ENCODE measurements at places on chromosomes 11 and 22.

DNA sequence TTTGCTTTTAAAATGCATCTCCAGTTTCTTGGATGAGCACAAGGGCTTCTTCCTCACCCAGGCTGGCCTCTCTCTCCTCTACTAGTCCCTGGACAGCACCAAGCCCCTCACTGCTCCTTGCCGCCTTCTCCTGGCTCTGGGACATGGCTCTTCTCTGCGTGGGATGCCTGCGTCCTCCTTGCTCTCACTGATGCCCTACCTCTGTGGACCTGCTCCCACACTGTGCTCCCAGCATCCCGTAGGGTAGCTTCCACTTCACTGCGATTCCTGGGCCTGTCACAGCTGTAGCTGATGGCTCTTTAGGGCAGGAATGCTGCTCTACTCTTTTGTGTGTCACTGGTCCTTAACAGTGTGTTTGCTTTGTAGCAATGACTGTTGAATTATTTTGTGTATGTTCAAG lies 136.3 kb downstream of the SNX19 start:
- DNase-seq = no peak

- no peak for DNase-seq
Observed at GRCh38 chr11:1232021-1232882, 9.4 kb downstream of the MUC5B start.

DNA sequence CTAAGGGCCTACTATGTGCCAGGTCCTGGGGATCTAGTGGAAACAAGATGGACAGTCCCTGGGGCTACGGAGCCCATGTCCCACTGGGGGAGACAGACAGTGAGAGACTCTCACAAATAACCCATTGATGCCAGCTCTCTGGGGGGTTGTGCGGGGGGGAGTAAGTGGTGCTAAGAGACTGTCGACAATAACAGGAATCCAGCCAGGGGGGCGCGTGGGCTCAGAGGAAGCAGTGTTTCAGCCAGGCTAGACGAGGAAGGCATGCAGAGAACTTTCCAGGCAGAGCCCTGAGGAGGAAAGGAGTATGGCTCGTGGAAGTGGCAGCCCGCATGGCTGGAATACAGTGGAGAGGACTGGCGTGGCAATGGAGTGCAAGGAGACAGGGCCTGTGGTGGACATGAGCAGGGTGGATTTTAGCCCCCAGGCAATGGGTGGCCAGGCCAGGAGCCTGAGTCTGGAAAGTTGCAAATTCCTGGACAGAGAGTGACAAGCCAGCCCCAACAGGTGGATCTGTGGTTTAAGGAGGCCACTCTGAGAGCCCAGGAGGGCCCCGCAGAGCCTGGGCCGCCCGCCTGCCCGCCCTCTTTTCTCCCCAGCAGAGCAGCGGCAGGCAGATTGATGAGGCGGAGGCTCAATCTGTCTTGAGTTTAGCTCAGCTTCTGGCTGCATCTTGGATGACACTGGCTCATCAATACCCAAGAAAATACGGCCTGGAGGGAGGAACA lies 40.0 kb upstream of the TCF20 start:
- no peak for DNase-seq

- DNase-seq = no peak
Observed at GRCh38 chr11:3040881-3041280, 16.3 kb downstream of the CARS1 start.

DNA sequence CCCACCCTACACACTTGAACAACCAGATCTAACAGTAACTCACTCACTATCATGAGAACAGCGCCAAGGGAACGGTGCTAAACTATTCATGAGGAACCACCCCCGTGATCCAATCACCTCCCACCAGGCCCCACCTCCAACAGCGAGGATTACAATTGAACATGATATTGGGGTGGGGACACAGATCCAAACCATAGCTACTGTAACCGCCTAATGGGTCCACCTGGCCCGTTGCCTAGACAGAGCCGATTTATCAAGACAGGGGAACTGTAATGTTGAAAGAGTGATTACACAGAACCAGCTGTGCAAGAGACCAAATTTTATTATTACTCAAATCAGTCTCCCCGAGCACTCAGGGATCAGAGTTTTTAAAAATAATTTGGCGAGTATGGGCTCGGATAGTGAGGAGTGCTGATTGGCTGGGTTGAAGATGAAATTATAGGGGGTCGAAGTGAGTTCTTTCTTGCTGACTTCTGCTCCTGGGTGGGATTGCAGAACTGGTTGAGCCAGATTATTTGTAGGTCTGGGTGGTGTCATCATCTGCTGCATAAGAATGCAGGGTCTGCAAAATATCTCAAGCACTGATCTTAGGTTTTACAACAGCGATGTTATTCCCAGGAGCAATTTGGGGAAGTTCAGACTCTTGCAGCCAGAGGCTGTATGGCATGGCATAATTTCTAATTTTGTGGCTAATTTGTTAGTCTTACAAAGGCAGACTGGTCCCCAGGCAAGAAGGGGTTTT lies 17.9 kb upstream of the ZC3H12C start:
- no peak for DNase-seq

GRCh38 chr22:36979016-36979910 lies 40.0 kb downstream of the TST start:
- DNase-seq = no peak

GRCh38 chr11:13440100-13440855 lies 22.7 kb downstream of the BTBD10 start:
- peak; percentile 22 for DNase-seq

GRCh38 chr11:12679471-12679870 lies 5.2 kb downstream of the TEAD1 start:
- no peak for DNase-seq

GRCh38 chr11:36598051-36598450 lies at the start of gene RAG2:
Gene RAG2 (minus strand): TSS chr11:36598236. CDS start chr11:36594168, 4,068 bp downstream.
- DNase-seq = no peak

DNA sequence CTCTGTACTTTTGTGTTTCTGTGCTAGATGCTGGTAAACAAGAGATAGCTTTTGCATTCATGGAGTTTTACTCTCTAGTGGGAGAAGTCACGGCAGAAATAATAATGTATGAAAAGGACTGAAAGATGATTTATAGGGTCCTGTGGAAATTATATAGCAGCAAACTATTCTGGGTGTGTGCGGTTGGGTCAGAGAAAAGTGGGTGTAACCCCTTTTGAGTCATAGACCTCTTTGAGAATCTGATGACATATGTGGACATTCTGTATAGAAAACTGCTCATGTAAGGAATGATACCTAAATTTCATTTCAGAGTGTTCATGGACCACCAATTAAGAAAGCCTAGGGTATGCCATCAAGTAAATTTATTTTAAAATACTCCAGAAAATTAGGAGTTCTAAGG lies 54.4 kb downstream of the TMEM135 start:
- DNase-seq = no peak

GRCh38 chr22:43118953-43119458 lies 8.5 kb downstream of the BIK start:
- no peak for DNase-seq
